MCF 10A (cell line): ENCODE measurements at places on chromosomes 5 and 9.

- no peak for DNase-seq
These were observed 23.1 kb downstream of the P4HA2 start for GRCh38 chr5:132204371-132205135.

- peak; percentile 64 for DNase-seq
These were observed 147.2 kb downstream of the C9orf50 start for GRCh38 chr9:129473523-129474244.

GRCh38 chr5:81853030-81853357 is 102.1 kb upstream of the SSBP2 start:
- no peak for DNase-seq

- DNase-seq, result peak; percentile 44
These were observed 92.6 kb upstream of the TRIM32 start for GRCh38 chr9:116594547-116594946.

DNA sequence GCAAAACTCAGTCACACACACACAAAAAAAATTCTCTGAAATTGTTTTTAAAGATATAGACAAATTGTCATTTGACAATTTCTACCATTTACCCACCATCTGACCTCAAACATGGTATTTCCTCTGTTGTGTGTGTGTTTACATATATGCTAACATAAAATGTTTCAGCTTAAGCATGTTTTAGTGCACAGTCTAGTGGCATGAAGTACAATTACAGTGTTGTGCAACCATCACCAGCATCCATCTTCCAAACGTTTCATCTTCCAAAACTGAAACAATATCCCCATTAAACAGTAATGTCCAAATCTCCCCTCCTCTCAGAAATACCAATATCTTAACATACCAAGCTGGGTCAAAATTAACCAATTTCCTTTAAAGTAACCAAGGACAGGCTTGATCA is 65.2 kb downstream of the MYO10 start:
- no peak for DNase-seq

DNA sequence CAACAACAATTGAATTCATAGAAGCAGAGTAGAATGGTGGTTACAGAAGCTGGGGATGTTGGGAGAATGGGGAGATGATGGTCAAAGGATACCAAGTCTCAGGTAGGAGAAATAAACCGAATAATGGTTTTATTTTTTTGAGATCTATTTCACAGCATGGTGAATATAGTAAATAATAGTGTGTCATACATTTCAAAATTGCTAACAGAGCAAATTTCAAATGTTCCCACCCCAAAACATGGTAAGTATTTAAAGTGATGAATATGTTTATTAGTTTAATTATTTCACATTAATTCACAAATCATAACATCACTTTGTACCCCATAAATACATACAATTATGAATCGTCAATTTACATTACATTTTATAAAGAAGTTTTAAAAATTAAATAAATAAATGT is 72.7 kb upstream of the ATG10 start:
- DNase-seq, result no peak

DNA sequence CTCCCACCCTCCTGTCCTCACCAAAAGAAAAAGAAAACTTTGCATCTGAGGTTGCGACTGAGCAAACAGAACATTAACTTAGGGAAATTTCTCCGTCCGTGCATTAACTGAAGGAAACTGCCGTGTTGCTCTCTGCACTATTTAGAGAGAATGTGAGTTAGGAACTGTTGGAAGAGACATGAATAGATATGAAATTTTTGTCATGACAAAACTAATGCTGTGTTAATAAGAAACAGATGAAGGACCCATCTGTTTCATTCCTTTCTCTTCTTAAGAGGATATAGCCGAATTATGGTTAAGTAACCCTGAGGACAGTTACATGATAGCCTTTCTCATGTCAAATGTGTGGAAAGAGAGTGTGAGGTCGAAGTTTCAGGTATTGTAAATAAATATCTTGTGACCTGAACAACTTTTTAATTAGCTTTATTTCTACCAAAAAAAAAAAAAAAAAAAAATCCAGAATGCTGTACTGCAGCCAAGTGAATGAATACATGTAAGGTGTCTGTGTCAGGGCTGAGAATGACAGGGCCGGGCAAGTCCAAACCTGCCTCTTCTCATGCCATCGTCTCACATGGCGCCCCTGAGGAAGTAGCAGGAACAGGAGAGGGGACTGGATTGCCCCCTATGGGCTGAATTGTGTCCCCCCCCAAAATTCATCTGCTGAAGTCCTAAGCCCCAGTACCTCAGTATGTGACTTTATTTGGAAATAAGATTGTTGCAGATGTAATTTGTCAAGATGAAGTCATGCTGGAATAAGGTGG is 35.6 kb upstream of the ANKRD33B start:
- peak; percentile 77 for DNase-seq

GRCh38 chr9:2493529-2493928 is 128.1 kb upstream of the VLDLR start:
- no peak for DNase-seq

- peak; percentile 92 for DNase-seq
These were observed 113.9 kb downstream of the SUSD1 start for GRCh38 chr9:112061152-112061740.

GRCh38 chr5:149596712-149597111 is 15.4 kb downstream of the ARHGEF37 start:
- DNase-seq, result no peak

- no peak for DNase-seq
These were observed 185.3 kb upstream of the WWC1 start for GRCh38 chr5:168106008-168106761.

GRCh38 chr5:54689411-54690251 is 172.1 kb downstream of the SNX18 start:
- DNase-seq, result no peak

- DNase-seq, result no peak
These were observed 74.2 kb upstream of the ADCY2 start for GRCh38 chr5:7321724-7322123.

DNA sequence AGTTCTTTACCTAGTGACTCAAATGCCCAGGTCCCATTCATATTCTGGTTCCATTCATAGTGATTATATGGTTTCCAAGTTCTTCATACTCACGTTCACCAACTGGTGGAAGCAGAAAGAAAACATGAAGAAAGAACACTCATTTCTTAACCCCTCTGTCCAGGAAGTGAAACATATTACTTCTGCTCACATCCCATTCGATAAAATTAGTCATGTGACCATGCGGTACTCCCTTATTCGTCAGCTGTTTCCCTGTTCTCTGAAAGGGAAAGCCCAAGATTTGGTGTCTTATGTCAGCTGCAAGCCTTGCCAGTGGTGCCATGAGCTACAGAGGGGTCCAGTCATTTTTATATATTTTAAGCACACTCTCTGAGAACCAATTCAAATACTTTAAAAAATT is 387.0 kb upstream of the DMAC1 start:
- no peak for DNase-seq

DNA sequence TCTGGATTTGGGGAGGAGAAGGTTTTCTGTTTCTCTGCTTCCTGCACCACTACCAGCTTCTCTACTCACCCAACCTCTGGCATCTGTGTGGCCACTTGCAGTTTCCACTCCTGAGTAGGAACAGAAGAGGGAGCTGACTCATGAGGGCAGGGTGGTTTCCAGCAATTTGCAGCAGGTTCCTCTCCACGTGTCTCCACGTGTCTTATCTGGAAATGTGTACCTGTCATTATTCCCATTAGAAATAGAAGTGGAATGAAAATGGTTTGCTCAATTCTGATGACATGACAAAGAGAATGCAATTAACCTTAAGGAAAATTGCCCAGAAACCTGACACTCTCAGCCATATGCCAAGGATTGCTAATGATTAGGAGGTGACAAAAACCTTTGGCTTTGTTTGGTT is 33.0 kb downstream of the EGFLAM start:
- peak; percentile 33 for DNase-seq

DNA sequence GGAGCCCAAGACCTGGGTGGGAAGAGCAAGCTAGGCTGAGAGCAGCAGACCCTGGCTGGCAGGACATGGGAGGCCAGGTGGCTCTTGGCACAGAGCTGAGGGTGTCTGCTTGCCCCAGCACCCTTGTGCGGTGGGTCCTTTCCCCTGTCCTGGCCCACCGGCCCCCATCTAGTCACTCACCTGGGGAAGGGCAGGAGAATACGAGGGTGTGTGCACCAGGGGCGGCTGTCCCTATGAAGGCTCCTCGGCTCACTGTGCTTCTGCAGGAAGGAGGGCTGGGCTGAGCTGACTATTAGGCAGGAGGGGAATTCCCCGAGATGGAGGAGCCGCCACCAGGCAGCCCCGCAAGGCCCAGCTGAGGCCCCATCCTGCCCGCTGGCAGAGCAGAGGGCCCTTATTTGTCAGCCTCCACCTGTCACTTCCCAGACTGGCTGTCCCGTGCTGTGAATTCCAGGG is 6.1 kb upstream of the TNIP1 start:
- peak; percentile 65 for DNase-seq

DNA sequence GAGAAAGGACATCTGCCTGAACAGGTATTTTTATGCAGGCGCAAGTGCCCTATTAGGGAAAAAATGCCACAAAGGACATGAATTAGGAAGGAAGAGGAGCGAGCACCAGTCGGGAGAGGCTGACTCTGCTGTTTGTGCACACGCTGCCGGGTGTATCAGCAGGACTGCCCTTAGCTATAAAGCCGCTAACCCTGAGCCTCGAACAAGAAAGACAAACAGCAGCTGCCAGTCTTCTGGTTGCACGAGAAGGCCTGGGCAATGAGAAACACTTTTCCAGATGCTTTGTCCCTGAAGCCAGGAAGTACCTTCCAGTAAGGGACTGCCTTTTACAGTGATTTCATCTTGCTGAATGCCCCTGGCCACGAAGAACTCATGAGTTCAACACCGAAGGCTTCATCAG is 12.6 kb downstream of the QSOX2 start:
- DNase-seq, result no peak

DNA sequence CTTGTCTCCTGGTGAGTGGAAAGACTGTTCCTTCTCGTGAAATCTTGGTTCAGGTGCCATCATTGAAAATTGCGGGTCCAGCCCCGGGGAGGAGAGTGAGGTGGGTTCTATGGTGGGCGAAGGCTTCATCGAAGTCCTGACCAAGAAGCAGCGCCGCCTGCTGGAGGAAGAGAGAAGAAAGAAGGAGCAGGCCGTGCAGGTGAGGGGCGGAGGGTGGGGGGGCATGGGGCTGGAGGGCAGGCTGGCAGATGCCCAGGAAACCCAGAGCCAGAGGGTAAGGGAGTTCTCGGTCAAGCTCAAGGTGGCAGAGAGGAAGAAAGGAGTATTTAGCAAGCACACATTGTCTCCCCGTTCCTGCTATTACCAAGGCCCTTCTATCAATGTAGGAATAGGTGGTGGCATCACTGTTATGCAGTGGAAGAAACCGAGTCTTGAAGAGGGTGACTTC is 24.3 kb upstream of the POMT1 start:
- peak; percentile 55 for DNase-seq

GRCh38 chr9:113640418-113640817 is 176.9 kb downstream of the RGS3 start:
- DNase-seq, result no peak

DNA sequence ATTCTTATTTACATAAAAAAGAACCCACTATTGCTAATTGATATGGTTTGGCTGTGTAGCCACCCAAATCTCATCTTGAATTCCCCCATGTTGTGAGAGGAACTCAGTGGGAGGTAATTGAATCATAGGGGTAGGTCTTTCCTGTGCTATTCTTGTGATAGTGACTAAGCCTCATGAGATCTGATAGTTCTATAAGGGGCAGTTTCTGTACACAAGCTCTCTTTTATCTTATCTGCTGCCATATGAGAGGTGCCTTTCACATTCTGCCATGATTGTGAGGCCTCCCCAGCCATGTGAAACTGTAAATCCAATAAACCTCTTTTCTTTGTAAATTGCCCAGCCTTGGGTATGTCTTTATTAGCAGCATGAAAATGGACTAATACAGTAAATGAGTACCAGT is 58.2 kb upstream of the PRR16 start:
- peak; percentile 49 for DNase-seq

GRCh38 chr5:149645236-149645635 is 63.9 kb downstream of the ARHGEF37 start:
- no peak for DNase-seq

DNA sequence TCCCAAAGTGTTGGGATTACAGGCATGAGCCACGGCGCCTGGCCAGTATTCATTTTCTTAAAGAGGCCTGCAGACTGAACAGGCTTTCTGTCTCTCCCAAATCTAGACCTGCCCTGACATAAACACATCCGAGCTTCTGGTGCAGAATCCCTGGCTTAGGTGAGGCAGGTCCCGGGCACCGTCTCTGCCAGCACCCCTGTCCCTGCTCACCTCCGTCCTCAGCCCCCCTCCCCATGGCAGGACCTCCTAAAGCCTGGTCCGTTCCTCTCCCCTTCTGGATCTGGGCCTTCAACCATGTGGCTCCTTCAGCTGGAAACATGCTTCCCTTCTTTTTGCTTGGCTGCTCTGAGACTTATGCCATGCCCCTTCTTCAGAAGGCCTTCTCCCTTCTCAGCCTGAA is 22.7 kb upstream of the RXRA start:
- no peak for DNase-seq

GRCh38 chr9:115042781-115043509 is 75.0 kb downstream of the TNC start:
- DNase-seq, result no peak

DNA sequence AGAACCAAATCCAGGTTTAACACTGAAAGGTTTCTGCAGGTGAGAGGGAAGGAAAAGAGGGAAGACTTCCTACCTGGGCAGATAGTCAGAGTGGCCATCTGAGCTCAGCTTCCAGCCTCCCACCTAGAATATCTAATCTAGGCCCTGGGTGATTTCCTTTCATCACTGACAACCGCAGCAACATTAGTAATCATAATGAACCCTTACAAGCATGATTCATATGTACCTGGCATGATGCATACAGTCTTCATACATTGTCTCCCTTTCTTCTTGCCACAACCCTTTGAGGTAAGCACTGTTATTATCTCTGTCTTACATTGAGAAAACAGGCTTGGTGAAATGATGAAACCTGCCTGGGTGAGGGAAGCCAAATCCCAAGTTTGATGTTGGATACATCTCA is 13.5 kb downstream of the AFAP1L1 start:
- DNase-seq, result peak; percentile 41

DNA sequence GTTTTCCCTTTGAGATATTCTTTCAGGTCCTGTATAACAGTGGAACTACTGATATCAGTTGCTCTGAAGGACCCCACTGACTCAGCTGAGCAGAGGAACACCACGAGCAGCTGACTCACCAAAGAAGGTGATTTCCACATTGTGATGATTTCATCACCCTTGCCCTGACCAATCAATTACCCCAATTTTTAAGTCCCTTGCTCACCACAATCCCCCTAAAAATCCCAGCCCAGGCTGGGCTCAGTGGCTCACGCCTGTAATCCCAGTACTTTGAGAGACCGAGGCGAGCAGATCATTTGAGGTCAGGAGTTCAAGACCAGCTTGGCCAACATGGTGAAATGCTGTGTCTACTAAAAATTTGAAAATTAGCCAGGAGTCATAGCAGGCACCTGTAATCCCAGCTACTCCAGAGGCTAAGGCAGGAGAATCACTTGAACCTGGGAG is 125.3 kb upstream of the ABCA1 start:
- DNase-seq, result peak; percentile 88

- peak; percentile 65 for DNase-seq
These were observed 7.1 kb downstream of the PHYHD1 start for GRCh38 chr9:128927731-128928411.

DNA sequence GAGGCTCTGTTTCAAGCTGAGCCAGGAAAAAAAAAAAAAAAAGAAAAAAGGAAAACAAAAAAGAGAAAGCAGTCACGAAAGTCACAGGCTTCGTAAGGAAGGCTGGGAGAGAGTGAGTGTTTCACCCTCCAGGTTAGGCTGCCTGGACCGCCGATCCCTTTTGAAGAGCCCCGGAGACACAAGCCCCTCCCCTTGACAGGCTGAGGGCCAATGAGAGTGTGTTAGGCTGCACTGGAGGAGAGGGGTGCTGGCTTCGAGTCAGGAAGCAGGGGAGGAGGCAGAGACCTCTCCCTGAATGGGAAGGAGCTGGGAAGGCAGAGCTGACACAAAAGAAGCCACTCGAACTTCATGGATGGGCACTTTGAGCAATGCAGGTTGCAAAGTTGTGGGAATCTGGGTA is at the start of gene NMUR2:
NMUR2 (minus strand) TSS at position 135 of the 400 bp plus-strand sequence. CDS start 166 bp downstream, outside the sequence.
- peak; percentile 19 for DNase-seq
